ENCODE measurements at places on chromosomes 13 and 19.

DNA sequence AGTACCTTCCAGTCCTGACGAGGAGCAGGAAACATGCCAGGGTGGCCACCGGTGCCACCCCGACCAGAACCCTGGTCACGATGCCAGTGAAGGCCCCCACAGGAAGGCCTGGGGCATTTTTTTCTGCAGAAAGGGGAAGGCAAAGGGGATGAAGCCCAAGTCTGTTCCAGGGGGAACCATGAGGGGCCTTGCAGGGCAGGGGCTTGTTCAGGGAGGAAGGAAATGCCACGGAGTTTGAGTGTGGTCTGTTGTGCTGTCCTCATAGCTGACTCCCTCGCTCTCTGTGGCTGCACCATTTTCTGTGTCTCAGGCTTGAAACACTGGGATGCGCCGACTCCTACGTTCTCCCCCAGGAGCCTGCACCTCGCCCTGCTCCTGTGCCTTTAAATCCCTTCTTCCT is 27.5 kb upstream of the CEACAM1 start:
- no peak for DNase-seq

GRCh38 chr19:29372091-29372415 is 153.7 kb upstream of the VSTM2B start:
- no peak for DNase-seq

DNA sequence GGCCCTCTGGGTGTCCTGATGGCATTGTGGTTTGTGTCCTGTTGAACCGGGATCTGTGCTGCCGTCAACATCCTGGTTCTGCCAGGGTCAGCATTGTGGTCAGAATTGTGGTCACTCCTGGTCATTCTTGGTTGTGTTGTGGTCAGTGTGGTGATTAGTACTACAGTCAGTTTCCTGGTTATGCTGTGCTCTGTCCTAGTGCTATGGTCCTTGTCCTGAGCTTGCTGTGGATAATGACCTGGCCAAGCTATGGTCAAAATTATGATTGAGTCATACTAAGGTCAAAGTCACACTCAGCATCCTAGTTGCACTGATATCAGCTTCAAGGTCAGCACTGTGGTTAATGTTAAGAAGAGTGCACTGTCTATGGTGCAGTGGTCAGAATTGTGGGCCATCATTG is 4.5 kb upstream of the OLFM2 start:
- no peak for DNase-seq

GRCh38 chr13:35475960-35476943 is at the start of gene MAB21L1:
MAB21L1 (minus strand) TSS chr13:35476689; CDS start chr13:35476138, 551 bp downstream.
- no peak for DNase-seq

- DNase-seq = no peak
Observed at GRCh38 chr13:30181888-30182651, 125.3 kb downstream of the KATNAL1 start.

DNA sequence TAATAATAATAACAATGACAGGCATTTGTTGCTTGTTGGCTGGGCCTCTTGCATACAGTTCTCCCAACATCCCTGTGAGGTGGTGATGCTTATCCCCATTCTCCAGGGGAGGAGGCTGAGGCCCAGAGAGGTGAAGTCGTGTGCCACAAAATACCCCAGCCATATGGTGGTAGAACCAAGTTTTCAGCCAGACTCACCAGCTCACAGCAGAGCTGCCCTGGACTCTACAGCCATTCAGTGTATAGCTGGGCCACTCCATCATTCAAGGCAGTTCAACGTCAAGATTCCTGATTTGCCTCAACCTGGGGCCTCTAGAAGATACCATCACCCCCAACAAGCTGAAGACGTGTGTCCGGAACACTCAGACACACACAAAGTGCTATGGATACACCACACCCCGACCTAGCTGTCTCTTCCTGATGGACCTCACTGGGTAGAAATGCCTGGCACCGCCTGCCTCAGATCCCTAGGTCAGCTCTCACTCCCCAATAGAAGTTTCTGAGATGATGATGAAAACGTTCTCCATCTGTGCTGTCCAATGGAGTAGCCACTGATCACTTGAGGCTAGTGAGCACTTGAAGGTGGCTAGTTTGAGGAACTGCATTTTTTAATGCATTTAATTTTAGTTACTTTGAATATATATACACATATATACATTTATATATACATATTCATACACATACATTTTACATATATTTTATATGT is 4.3 kb upstream of the CEACAM19 start:
- no peak for DNase-seq

DNA sequence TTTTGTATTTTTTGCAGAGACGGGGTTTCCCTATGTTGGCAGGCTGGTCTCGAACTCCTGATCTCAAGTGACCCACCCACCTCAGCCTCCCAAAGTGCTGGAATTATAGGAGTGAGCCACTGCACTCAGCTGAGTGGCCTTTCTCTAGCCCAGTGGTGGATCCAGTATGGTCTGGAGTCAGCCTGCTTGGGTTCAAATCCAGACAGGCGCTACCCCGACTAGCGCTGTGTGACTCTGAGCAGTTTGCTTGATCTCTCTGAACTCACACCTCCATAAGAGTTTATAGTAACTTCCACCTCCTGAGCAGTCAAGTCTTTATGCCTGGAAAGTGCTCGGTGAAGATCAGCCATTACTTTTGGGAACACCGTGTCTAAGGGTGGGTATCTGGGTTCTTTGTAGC is 10.4 kb downstream of the S1PR2 start:
- DNase-seq = no peak

DNA sequence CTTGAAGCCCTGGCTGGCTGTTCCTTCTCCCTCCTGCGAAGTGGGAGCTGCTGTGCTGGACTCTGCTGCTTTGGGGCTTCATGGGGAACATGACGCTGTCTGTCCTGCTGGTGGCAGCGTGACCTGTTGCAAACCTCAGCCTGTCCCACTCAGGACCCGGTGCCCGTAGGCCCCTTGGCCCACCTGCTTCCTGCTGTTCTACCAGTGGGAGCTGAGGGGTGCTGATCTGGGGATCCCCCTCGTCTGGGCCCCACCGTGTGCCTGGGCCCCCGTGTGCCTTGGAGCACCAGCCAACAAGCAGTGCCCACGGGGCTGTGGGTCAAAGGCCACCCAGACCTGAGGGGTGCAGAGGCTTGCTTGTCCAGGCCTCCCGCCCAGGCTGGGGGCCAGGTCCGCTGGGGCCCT is 5.3 kb downstream of the SPPL2B start:
- no peak for DNase-seq

GRCh38 chr13:99542788-99543406 is 41.6 kb downstream of the TM9SF2 start:
- peak; percentile 88 for DNase-seq

GRCh38 chr13:51457086-51457815 is 4.4 kb upstream of the INTS6 start:
- no peak for DNase-seq
